ENCODE measurements at places on chromosomes 16 and 17.

- no peak for DNase-seq
These were observed 4.6 kb upstream of the MFSD6L start for GRCh38 chr17:8803531-8804420.

GRCh38 chr16:50121278-50121677 is 31.8 kb upstream of the TENT4B start:
- DNase-seq, result no peak

GRCh38 chr17:17842111-17842876 is 5.5 kb upstream of the SREBF1 start:
- no peak for DNase-seq

DNA sequence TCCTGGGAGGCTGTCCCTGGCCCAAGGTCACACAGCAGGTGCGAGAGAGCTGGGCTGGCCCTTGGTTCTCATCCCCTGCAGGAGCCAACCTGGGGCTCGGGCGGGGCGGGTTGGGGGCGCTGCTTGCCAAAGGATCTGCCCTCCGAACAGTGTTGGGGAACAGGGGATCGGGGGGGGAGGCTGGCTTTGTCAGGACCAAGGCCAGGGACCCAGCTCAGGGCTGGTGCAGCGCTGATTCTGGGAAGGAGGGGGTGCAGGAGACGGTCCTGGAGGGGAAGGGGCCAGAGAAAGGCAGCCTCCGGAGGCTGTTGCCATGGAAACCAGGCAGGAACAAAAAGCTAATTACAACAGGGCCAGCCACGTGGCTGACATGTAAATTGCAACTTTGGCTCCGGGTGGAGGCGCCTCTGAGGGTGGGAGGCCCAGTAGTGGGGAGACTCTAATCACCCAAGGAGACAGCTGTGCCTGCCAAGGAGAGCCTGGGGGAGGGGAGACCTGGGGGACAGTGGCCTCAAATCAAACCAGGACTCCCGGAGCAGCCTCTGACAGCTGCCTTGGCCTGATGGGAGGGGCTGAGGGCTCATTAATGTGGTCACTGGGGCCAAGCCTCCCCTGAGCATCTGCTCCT is 1.3 kb downstream of the TUBB3 start:
- peak; percentile 64 for DNase-seq

- DNase-seq, result no peak
These were observed 102.2 kb upstream of the SDK2 start for GRCh38 chr17:73746314-73747073.

GRCh38 chr17:4144422-4144747 is 1.4 kb downstream of the CYB5D2 start:
- no peak for DNase-seq

DNA sequence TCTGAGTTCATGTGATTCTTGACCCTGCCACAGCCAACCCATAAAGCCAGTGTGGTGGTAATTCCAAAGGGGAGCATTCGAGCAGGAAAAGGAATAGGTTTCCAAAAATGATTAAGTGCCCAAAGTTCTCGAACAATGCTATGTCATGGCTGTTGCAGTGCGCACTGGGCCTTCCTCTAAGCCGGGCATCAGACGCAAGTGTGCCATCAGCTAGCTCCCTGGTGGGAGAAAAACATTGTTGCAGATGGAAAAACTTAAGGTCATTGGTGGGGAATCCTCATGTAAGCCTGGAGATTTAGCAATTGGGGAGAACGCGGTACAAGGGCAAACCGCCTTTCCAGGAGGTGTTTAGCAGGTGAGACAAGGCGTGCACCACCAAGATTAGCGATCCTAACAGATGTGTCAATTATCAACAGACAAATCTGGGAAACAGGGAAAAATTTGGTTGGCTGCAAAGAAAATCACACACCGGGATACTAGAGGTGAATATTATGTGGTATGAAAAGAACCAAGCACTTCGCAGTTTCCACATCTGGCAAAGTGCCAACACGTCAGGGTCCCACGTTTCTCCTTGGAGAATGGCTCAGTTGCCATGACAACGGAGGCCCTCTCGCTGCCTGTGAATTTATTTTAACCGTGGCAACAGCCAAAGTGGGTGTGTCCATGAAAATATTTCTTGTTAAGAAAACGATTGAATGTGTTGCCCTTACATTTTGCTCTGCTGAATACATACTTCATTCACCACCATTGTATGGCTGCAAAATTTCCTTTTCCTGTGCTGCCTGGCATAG is 118.5 kb upstream of the CACNG5 start:
- no peak for DNase-seq

DNA sequence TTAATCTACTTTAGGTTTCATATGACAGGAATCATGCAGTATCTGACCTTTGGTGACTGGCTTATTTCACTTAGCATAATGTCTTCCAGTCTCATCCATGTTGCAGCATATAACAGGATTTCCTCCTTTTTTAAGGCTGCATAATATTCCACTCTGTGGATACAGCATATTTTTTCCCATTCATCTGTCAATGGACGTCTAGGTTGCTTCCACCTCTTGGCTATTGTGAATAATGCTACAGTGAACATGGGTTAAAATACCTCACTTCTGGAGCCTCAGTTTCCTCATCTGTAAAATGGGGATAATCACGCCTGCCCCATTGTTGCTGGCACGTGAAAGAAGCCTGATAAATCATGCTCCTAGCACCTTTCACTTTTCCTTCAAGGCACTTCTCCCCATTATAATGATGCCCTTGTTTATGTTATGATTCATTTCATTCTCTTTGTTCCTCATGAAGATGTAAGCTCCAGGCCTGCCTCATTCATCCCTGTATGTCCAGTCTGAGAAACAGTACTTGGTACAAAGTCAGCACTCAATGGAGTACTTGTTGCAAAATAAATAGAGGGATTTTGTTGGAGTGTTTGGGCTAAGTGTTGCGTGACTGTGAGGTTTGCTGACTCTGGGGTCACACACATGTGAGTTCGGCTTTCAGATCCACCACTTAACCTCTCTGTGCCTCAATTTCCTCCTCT is 59.6 kb downstream of the ABAT start:
- DNase-seq, result no peak

- DNase-seq, result no peak
These were observed 60.9 kb downstream of the MRTFB start for GRCh38 chr16:14131774-14132695.

GRCh38 chr17:14670861-14671260 is 370.0 kb downstream of the HS3ST3B1 start:
- no peak for DNase-seq

DNA sequence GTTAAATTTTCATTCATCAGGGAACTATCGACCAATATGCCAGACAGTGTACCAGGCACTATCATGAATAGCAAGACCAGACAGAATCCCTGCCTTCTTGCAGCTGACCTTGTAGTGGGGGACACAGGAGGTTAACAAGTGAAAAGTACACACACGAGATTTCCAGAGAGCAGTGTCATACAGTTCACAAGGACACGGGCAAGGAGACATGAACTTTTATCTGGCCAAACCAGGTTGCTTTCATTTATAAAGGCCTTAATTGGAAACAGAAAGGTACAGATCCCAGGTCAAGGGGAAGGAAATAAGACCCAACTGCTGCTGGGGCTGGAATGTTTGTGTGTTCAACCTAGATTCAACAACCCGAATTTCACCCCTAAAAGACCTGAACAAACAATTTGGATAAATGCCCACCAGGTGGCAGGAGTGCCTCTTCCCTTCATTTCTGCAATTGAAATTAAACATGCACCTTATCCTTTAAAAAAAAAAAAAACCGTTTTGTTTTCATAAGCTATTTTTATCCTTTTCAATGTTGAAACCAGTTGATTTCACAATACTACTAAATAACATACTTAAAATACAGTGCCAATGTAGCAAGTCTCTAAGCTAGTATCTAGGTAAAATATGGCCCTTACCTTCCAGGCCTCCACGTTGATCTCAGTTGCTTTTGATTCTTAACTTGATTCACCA is 65.9 kb downstream of the EMP2 start:
- DNase-seq, result peak; percentile 54

DNA sequence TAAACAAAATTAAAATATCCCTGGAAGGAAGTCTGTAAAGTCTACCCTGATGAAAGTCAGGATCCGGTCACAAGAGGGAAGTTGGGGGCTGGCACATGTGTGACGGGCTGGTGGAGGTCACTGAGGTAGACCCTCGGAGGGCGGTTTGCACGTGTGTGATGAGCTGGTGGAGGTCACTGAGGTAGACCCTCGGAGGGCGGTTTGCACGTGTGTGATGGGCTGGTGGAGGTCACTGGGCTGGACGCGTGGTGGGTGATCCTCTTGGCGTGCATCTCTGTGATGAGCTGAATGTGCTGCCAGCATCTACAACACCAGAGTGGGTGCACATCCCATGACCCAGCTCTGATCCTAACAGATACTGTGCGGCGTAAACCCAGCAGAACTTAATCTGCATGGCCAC is 43.7 kb upstream of the METRNL start:
- no peak for DNase-seq

DNA sequence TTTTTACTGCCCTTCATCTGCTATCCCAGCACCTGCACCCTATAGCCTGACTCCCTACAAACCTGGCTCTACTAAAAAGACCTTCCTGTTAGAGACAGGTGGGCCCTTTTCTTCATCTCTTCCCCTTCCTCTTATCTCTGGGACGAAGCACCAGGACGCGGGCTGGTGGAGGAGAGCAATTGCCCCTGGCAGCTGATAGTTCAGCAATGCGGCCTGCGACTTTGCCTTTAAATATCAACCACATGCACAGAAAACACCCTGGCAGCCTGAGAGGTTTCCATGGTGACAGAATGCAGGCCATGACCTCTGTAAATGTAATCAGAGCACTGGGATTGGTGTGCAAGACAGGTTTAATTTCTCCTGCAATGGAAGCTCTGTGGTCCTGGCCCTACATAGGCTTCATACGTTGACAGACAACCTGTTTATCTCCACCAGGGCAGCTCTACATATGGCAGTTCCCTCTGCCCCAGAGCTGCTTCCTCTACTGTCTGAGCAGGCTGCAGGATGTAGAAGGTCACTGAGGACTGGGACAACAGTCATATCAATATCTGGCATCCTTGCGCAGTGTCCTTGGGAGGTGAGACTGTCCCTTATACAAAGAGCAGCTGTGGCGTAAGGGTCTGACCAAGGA is 10.0 kb upstream of the SKAP1 start:
- no peak for DNase-seq
